Nasal cavity respiratory epithelium epithelial cell of viscerocranial mucosa (primary cell): ENCODE measurements at places on chromosomes 4 and X. TPM values are rescaled to one million over a fixed set of nuclear protein-coding genes. Genes with fewer than 3 reads are reported as not detected.

The RBM46 gene
- total RNA-seq, result 0.07 and 0.34 TPM in 2 replicates

The PHOX2B gene
- not detected in 2 replicates for total RNA-seq

The AMBN gene
- not detected in 2 replicates for total RNA-seq

The SSX4 gene
- total RNA-seq, result not detected in 2 replicates

The ADH1C gene
- total RNA-seq, result 0.21 TPM in 1 of 2 replicates, not detected in the other

The NEUROG2 gene
- total RNA-seq, result not detected in 2 replicates

The ARMCX4 gene
- 0.34 and 1.8 TPM in 2 replicates for total RNA-seq

The ETDA gene
- total RNA-seq, result not detected in 2 replicates

The NAT8L gene
- 0.34 and 0.36 TPM in 2 replicates for total RNA-seq

The FGF2 gene
- total RNA-seq, result 6.8 and 19.1 TPM in 2 replicates

The TLR10 gene
- under 0.01 TPM in 1 of 2 replicates, not detected in the other for total RNA-seq

The P2RY8 gene
- not detected in 2 replicates for total RNA-seq

The AKAP17A gene
- 30.4 and 33.0 TPM in 2 replicates for total RNA-seq

The FGFR3 gene
- total RNA-seq, result 16.4 and 164 TPM in 2 replicates

The PLP1 gene
- total RNA-seq, result not detected in 2 replicates

The SPANXN2 gene
- total RNA-seq, result not detected in 2 replicates

The KIAA1210 gene
- not detected in 2 replicates for total RNA-seq

The HSD17B13 gene
- total RNA-seq, result 0.07 TPM in 1 of 2 replicates, not detected in the other

The TMEM35A gene
- 0.14 TPM in 1 of 2 replicates, not detected in the other for total RNA-seq

The ZNF827 gene
- total RNA-seq, result 3.8 and 11.5 TPM in 2 replicates

The MUC7 gene
- total RNA-seq, result not detected in 2 replicates

The FATE1 gene
- total RNA-seq, result not detected in 2 replicates

The RASSF6 gene
- 10.6 and 12.7 TPM in 2 replicates for total RNA-seq

The NEIL3 gene
- total RNA-seq, result 0.43 and 1.4 TPM in 2 replicates

The NPY1R gene
- total RNA-seq, result under 0.01 TPM in 2 replicates
